ENCODE measurements at places on chromosomes 6 and 20.
A peak's percentile ranks its signal among the peaks of the same experiment; 100 is the strongest.

GRCh38 chr6:1552296-1552761 is 57.4 kb upstream of the FOXC1 start:
- DNase-seq, result no peak

- no peak for DNase-seq
Measured at GRCh38 chr20:15616626-15617025, 956.6 kb downstream of the KIF16B start.

DNA sequence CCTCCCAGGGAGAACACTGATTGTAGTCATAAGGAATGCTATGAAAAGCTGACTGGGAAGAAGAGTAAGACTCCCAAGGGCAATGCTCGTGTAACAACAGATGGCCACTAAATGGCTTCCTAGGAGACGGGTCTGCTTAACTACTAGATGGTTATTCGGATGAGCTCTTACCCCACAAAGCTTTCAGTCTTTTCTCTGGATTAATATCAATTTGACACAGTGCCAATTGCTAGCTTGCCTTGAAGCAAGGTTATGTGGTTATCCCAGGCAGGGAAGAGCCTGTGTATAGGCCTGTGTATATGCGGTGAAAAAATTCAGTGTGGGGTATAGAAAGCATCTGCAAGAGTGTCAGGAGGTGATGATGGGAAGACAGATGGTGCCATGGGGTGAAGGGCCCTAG is 86.4 kb upstream of the NOX3 start:
- DNase-seq, result no peak

- no peak for DNase-seq
Measured at GRCh38 chr6:111129013-111129412, 41.7 kb downstream of the SLC16A10 start.

DNA sequence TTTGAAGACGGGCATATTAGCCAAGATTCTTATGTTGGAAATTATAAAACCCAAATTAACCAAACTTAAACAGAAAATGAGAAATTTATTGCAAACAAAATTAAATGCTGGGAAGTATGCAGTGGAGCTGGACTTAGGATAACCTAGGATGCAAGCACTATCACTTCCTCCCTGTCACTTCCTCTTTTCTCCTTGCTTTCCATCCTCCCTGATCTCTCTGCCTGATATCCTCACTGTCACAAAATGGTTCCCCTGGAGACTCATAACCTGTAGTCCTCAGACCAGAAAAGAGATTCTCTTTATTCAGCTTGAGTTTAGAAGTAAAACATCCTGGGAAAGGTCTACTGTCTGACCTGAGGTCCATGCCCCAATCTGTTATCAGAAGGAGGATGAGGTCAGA is 7.4 kb upstream of the KLHL32 start:
- DNase-seq, result no peak

- peak; percentile 49 for DNase-seq
Measured at GRCh38 chr20:37202267-37202943, 23.1 kb upstream of the MROH8 start.

- DNase-seq, result no peak
Measured at GRCh38 chr6:41549673-41550072, 3.5 kb downstream of the FOXP4 start.

DNA sequence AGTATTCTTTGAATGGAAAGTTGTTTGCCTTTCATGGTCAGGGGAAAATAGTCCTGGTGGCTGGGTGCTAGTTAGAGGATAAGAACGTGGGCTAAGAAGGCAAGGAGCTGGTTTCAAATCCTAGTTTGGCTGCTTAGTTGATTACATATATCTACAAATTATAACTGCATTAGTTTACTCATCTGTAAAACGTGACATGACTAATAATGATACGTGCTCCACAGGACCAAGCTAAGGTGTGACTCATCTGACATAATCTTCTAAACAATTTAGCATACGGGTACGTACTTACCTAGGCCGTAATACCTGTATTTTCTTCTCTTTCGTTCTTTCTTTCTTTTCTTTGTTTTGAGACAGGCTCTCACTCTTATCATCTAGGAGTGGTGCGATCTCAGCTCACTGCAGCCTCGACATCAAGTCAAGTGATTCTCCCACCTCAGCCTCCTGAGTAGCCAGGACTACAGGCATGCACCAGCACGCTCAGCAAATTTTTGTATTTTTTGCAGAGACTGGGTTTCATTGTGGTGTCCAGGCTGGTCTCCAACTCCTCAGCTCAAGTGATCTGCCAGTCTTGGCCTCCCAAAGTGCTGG is 1274.2 kb upstream of the GJE1 start:
- no peak for DNase-seq

DNA sequence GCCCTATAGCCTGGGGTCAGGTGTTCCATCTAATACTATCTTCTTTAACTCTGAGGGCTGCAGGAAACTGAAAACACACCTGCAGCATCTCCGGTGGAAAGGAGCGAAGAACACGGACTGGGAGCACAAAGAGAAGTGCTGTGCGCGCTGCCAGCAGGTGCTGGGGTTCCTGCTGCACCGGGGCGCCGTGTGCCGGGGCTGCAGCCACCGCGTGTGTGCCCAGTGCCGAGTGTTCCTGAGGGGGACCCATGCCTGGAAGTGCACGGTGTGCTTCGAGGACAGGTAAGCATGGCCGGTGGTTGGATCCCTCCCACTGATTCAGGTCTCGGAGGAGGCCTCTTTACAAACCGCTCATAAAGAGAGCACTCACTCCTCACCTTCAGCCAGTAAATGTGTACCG is 15.5 kb downstream of the SYTL3 start:
- DNase-seq, result no peak

- no peak for DNase-seq
Measured at GRCh38 chr6:90411292-90411781, 114.7 kb upstream of the BACH2 start.

DNA sequence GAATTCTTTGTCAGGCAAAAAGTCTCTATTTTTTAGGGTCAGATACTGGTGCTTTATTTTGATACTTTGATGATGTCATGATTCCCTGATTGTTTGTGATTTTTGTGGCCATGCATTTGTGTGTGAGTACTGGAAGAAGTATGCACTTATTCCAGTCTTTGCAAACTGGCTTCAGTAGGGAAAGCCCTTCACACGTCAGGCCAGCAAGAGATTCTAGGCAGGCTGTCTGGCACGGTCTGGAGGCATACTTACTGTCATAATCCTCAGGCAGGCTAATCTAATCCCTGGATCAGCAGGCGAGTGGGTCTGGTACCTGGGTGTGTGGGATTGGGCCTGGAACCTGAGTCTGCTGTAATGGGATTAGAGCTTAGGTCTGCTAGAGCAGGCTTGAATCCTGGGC is 391.8 kb upstream of the MMS22L start:
- no peak for DNase-seq

GRCh38 chr20:21501184-21501583 is 12.7 kb downstream of the NKX2-2 start:
- no peak for DNase-seq

DNA sequence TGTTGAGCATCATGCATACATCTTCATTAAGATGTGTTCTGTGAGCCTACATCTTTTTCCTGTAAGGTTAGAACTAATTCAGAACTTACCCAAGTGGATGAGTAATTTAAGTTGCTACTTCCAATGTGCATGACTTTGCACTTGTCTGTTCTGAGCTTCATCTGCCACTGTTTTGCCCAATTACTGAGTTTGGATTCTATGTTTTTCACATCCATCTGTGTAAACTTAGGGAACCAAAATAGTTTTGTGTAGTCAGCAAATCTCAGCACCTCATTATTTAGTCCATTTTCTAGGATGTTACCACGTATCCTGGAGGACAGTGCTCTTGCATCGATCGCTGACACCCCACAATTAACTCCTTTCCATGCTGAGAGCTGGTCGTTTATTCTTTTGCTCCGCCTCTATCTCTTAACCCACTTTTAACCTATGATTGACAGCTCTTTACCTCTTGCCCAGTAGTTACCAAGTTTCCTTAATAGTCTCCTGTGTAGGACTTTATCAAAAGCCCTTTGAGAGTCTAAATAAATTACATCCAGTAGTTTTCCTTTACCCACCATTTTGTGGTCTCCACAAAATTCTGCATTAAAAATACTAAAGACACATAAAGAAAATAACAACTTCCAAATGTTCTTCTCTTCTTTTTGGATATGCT is 44.2 kb upstream of the CITED2 start:
- no peak for DNase-seq

- DNase-seq, result no peak
Measured at GRCh38 chr6:130841128-130841728, 14.0 kb downstream of the SMLR1 start.

DNA sequence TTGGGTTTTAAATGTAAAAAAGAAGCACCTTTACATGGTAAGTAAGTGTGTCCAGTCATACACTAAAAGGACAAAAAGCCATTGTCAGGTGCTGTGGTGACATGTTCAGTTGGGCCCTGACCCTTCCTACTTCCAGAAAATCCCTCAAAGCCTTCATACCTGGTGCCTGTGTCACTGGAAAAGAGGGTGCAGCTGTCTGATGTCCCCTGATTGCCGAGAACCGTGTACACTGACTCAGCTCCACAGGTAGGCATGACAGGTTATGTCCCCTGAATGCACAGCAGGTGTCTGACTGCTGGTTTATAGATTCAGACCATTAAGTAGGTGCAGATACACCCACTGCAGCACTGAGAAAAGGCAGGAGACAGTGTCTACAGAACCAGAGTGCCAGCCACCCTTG is 99.1 kb downstream of the FOXC1 start:
- no peak for DNase-seq

GRCh38 chr6:118551063-118552053 is 3.3 kb downstream of the PLN start:
- peak; percentile 48 for DNase-seq

DNA sequence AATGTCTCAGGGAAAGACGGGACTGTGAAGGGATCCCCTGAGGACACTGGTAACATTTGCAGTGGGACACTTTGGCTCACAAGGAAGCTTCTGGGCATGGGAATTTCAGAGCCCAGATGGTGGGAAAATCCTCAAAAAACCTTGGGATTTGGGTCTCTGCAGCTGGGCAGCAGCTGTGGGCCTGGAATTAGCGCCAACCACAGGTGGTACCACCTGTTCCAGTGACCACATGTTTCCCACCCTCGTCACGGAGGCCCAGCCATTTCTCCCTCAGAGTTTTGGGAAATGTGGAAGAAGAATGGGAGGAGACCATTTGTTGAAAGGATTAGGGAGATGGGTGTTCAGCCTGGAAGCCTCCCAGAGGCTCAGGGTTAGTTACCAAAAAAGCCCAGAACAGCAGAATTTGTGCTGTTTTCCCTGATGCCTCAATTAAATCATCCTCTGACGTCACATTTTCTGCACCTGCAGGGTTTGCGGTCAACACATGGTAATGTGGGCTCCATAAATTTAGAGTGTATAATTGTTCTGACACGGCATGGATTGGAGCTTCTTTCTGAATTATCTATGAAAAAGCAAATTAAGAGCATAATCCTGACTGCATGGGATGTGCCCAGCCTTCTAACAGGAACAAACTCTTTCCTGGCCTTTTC is 34.4 kb downstream of the EDN3 start:
- no peak for DNase-seq

- DNase-seq, result no peak
Measured at GRCh38 chr20:843912-844311, 10.4 kb downstream of the FAM110A start.

GRCh38 chr6:101070044-101070608 is 189.0 kb upstream of the ASCC3 start:
- no peak for DNase-seq

- no peak for DNase-seq
Measured at GRCh38 chr20:51237278-51237677, 214.4 kb upstream of the KCNG1 start.

DNA sequence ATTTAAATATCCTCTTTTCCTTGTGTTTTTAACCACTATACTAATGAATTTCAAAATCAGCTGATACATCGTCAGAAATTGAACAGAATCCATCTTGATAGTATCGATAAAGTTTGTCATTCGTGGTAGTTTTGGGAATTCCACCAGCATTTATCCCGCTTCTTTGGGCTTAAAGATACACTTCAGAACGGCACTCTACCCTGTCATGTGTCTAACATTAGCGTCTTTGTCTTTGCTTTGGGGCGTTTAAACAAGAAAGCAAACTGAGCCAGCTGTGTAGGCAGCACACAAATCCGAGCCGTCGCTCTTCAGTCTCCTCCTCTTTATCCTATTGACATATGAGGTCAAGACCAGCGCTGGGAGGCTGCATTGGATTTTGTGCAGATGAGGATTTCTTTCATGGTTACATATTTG is 27.5 kb upstream of the NHSL1 start:
- peak; percentile 83 for DNase-seq

- DNase-seq, result peak; percentile 36
Measured at GRCh38 chr6:168370310-168370991, 50.9 kb upstream of the DACT2 start.

- peak; percentile 53 for DNase-seq
Measured at GRCh38 chr6:143961886-143962878, 45.9 kb downstream of the PLAGL1 start.

- no peak for DNase-seq
Measured at GRCh38 chr6:161223646-161224045, 50.2 kb downstream of the AGPAT4 start.

- DNase-seq, result no peak
Measured at GRCh38 chr20:18090044-18090443, 32.3 kb upstream of the OVOL2 start.

DNA sequence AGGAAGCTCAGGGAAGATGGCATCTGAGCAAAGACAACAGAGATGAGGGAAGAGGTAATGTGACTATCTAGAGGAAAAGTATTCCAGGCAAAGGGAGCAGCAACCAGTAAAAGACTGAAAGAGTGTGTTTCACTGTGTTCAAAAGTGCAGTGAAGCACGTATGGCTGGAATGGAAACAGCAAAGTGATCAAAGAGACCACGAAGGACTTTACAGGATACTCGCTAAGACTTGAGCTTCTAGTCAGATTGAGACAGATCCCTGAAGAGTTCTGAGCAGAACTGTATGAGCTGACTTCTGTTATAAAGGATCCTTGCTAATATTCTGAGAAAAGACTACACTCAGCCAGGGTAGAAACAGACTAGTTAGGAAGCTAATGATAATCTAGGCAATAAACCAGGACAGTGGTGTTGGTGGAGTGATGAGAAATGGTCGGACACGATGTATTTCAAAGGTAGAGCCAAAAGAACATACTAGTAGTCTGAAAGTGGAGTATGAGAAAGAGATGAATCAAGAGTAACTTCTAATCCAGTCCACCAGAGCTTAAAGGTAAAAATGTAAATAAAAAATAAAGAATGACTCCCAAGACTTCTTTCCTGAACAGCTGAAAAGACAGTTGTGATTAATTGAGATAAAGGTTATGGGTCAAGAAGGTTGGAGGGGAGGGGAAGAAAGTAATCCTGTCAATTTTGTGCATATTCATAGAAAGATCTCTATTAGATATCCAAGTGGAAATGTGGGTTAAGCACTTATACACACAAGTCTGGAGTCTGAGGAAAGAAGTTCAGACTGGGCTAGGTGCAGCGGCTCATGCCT is 14.2 kb downstream of the SEC63 start:
- no peak for DNase-seq
